NCI-H510A treated with DMSO at 0.1 percent for 48 hours (cell line): ENCODE measurements at places on chromosomes 7 and 10.

GRCh38 chr7:77550586-77550985 is 13.5 kb downstream of the PTPN12 start:
- no peak for DNase-seq

GRCh38 chr10:6384031-6384430 is 181.3 kb downstream of the PFKFB3 start:
- no peak for DNase-seq

DNA sequence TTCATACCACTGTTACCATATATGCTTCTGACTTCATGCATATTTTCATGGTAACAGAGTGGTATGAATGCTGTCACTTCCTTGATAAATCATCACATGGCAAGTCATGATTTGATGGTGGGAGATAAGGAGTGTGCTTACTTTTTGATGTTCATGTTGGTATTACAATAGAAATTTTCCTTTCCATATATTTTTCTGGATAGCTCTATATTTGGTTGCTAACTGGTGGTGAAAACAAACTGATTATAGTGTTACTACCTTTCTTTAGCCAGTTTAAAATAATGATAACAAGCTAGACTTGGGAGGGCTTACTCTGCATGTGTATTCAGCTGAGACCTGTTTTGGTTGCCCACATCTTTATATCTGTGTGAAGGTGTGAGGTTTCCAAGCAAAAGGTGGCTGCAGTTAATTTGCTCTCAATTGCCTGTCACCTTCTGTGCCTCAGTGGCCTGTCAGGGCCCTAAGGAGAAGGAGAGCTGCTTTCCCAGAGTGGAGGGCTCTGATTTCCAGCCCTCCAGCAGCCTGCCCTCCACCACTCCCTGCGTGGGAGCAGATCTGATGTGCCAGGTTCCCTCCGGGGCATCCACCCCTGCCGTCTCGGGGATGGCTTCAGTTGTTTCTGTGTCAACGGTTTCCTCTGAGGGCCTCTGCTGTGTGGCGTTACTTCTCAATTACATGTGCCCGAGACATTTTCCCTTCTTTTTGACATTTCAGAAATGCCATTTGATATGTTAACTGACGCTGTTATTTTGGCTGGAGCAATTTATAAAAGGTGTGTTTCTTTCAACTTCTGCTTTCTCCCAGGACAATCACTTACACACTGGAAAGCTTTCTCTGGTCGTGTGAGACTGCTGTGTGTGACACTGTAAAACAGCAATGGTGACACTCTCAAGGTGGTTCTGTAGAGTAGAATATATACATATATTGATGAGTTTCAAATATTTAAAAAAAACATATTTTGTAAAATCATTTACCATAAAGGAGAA is 107.7 kb upstream of the KLF6 start:
- DNase-seq: no peak

GRCh38 chr7:21914671-21915070 is 31.0 kb downstream of the CDCA7L start:
- DNase-seq: no peak

GRCh38 chr7:158396301-158396905 is 191.2 kb downstream of the PTPRN2 start:
- DNase-seq: no peak

DNA sequence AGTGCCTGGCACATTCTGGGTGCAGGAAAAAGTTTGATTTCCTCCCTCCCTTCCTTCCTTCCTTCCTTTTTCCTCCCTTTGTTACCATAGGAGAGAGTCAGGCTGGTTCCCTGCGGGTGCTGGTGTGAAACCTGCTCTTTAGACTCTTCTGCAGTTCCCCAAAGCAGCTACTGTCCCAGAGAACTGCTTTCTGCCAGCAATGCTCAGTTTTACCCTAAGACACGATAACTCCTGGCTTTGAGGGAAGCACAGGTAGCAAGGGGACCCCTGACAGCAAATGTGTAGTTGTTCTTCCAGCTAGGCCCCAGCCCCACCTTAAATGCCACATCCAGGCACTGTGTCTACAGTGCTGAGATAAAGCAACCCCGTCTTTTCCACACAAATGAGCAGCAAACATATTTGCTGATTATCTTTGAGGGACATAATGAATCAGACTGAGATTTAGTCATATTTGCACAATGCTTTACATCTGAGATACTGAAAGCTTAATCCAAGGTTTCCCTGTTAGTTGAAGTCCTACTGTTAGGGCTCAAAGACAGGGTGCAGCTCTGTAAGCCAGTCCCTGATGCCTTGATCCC is 55.5 kb downstream of the MET start:
- no peak for DNase-seq

DNA sequence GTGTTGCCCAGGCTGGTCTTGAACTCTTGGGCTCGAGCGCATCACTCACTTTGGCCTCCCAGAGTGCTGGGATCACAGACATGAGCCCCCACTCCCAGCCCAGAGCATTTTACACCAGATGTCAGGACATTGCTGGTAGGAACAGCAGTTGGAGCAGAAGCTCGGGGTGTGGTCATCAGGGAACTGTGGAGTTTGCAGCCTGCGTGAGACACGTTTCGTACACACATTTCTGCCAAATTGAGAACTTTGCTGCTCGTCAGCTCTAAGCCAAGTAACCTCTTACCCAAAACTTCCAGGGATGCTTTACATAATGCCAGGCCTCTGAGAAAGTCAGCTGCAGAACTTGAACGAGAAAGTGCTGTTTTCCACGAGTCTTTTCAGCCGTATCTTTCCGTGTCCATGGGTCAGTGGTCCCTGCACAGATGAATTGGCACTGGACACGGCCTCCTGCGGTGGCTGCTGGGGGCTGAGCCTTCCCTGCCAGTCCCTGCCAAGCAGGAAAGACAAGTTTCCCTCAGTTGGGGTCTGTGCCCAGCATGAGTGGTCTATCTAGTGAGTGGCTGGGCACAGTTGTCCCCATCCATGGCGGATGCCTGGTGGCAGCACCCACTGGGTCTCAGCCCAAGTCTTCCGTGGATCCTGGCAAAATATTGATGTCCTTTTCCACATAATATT is 54.4 kb downstream of the DNAJB6 start:
- DNase-seq: no peak

DNA sequence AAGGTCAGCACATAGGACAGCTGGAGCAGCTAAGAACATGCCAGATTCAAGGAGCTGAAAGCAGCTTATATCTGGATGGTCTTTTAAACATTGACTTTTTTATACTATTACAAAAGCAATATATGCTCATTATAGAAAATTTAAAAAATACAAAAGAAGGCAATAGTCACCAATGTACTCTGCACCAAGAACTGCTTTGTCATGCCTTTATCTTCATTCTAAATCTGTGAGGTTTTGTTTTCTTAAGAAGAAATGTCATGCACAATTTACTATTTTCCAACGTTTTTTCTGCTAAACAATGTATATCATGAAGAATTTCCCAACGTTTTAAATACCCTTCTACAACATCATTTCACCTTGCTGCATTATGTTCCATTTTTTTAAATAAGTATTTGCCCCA is 2.8 kb downstream of the LIPM start:
- no peak for DNase-seq

GRCh38 chr7:64320547-64321513 is 7.1 kb downstream of the ZNF736 start:
- no peak for DNase-seq

GRCh38 chr10:73433538-73433867 is at the start of gene MSS51:
Gene MSS51, minus strand, starts transcription at chr10:73433561. Its CDS starts 5,277 bp downstream, at chr10:73428284.
- DNase-seq: peak; percentile 53
